ENCODE measurements at places on chromosomes 12 and 14.
A peak's percentile ranks its signal among the peaks of the same experiment; 100 is the strongest.

DNA sequence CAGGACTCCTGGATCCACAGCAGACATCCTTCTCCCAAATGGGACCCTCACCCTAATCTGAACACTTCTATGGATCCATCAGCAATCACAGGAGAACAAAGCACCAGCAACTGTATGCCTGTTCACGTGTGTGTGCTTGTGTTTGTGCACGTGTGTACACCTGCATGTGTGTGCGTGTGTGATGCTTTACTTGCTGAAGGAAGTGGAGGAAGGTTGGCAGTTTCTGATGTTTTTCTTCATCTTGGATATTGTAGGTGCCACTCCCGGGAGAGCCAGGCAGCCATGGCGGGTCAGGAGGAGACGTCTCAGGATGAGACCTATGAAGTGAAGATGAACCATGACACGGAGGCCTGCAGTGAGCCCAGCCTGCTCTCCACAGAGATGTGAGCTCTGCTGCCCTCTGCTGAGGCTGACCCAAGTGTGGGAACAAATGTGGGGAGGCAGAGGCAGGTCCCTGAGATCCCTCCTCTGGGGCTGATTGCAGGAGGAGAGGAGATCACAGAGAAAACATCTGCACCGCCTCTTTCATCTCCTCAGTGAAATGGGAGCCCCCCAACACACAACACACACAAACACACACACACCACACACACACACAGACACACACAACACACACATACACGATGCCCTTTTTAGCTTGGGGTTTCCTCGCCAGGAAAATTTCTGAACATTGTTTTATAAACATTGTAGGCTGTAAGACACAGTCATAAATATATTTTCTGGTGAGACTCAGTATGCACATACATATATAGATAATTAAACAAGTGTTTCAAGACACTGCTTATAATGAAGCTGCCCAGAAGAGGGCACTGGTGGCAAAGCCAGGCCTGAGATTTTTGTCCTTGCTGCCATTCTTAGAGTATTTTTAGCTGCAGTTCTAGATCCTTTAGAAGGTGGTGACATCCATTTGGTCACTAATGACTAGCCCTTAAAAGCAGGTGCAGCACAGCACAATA, 112.2 kb upstream of the FKBP4 start:
- no peak overlapping the region for H3K27ac ChIP-seq
- DNase-seq, result no peak
- no peaks in the 10 kb centered on the region for H3K27me3 ChIP-seq
- H3K36me3 ChIP-seq, result no peaks in the 10 kb centered on the region
- H3K4me1 ChIP-seq, result no peaks in the 10 kb centered on the region

DNA sequence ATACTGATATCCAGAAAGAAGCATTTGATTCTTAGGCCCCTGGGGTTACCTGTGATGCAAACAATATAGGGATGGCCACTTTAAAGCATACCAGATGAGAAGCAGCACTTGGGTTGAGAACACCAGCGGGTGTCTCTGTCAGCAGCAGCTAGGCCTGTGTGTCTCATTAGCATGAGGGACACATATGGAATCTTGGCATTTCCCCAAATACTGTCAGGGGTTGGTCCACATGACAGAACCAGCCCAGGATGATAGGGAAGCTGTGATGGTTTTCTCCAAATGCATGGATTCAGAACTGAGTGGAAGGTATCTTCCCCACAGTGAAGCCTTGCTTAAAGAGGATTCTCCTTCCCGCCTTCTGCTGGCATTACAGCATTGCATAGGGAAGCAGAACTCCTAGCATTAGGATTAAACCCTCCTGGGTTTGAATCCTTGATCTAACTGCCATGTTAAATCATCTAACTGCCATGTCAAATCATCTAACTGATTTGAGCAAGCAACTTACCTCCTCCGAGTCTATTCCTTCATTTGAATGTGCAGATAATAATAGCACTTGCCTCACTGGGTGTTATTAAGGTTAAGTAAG, 111.5 kb upstream of the WSCD2 start:
- no peak overlapping the region for H3K27ac ChIP-seq
- no peak for DNase-seq
- H3K27me3 ChIP-seq, result no peaks in the 10 kb centered on the region
- H3K36me3 ChIP-seq, result no peaks in the 10 kb centered on the region

DNA sequence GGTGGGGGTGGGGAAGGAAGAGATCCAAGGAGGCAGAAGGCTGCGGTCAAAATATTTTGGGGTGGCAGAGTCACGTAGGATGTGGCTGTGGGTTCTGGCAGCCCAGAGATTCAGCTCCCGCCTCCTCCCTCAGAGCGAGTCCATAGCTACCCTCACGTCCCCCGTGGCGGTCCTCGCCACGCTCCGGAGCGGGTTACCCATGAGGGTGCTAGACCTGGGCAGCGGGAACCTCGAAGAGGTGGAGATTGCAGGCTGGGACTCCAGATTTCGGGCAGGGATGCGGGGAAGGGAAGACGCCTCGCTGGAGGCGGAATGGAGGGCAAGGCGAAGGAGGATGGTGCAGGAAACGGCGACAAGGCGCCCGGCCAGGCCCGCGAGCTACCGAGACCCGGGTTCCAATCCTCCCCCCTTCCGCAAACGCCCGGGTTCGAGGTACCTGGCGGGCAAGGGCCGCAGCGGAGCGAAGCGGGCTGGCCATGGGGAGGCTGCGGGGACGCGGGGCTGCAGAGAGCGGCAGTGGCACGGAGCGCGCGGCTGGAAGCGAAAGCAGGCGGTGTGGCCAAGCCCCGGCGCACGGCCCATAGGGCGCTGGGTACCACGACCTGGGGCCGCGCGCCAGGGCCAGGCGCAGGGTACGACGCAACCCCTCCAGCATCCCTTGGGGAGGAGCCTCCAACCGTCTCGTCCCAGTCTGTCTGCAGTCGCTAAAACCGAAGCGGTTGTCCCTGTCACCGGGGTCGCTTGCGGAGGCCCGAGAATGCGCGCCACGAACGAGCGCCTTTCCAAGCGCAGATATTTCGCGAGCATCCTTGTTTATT, 46.2 kb downstream of the BCAT1 start:
- no peak overlapping the region for H3K27ac ChIP-seq
- H3K4me3 ChIP-seq, result peak overlapping the region; percentile 83
- peaks cover 7% of the 10 kb centered on the region for H3K4me1 ChIP-seq
- no peak for DNase-seq
- no peaks in the 10 kb centered on the region for H3K27me3 ChIP-seq

DNA sequence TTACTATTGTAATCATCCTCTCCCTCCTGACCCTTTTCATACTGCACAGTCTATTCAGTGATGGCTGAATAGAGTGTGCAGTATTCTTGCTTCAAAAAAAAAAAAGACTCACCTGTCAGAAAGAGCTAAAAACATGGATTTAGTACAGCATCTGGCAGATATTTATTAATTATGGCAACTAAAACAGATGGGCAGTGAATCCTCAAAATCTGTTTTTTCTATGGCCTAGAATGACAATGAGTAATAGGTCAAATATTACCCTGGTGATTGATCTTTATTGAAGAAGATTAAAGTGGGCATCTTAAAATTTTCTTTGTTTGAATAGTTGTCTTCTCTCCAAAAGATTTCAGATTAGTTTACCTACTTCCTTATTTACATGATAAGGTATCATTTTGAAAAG, 543.6 kb downstream of the FOXG1 start:
- no peaks in the 10 kb centered on the region for H3K4me1 ChIP-seq
- H3K36me3 ChIP-seq, result no peaks in the 10 kb centered on the region
- DNase-seq, result no peak
- no peak overlapping the region for H3K4me3 ChIP-seq
- H3K27ac ChIP-seq, result no peak overlapping the region

GRCh38 chr14:68548194-68549076, 244.4 kb downstream of the ZFP36L1 start:
- H3K27me3 ChIP-seq, result no peaks in the 10 kb centered on the region
- H3K27ac ChIP-seq, result no peak overlapping the region
- no peaks in the 10 kb centered on the region for H3K36me3 ChIP-seq
- DNase-seq, result no peak

DNA sequence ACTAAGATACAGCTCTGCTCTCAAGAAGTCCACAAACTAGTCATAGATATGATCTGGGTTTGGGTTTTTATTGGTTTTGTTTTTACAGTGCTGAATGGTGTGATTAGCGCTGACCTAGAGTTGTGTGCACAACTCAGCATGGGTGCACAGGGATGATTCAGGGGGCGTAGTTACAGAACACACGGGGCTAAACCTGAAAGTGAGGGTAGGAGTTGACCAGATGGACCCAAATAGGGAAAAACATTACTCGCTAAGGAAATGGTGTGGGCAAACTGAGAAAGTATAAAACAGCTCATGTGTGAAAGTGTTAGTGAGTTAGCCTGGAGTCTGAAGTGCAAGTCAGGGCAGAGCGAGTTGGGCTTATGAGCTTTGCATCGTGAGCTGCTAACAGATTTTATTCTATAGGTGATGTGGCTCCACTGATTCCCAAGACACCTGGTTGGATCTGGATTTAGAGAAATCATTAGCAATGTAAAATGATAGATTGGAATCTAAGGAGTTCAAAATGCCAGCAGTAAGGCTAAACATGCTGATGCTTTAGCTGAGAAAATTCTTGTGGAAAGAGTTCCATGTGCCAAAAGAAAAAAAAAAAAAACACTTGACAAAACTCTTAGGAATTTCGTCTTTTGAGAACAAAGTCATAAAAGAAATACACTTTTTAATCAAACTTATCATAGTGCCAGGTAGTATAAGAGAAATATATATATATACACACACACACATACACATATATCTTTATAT, 134.9 kb downstream of the SLC5A8 start:
- H3K27me3 ChIP-seq, result no peaks in the 10 kb centered on the region
- H3K27ac ChIP-seq, result no peak overlapping the region
- DNase-seq, result no peak
- H3K4me1 ChIP-seq, result no peaks in the 10 kb centered on the region

DNA sequence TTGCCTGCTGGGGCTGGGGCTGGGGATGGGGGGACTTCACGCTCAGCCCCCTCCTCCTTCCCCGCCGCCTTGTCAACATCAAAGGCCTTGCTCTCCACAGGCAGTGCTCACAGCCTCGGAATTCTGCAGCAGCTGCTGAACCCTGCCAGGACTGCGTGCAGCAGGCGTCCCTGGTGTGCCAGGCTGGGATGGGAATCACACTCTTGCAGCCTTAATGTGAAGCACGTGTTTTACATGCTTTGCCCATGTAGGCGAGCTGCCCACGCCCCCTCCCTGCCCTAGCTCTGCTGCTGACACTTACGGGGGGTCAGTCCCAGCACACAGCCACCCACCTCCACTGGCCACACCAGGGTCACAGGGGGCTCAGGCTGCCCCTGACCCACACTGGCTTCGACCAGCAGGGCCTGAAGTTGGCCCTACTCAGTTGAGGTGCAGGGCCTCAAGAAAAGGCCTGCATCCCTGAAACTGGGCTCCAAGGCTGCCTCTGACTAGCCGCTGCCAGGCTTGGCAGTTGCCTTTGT, 276.2 kb upstream of the RTL1 start:
- no peak for DNase-seq
- no peak overlapping the region for H3K4me3 ChIP-seq
- peaks cover 21% of the 10 kb centered on the region for H3K27me3 ChIP-seq
- H3K4me1 ChIP-seq, result no peaks in the 10 kb centered on the region
- no peak overlapping the region for H3K27ac ChIP-seq

DNA sequence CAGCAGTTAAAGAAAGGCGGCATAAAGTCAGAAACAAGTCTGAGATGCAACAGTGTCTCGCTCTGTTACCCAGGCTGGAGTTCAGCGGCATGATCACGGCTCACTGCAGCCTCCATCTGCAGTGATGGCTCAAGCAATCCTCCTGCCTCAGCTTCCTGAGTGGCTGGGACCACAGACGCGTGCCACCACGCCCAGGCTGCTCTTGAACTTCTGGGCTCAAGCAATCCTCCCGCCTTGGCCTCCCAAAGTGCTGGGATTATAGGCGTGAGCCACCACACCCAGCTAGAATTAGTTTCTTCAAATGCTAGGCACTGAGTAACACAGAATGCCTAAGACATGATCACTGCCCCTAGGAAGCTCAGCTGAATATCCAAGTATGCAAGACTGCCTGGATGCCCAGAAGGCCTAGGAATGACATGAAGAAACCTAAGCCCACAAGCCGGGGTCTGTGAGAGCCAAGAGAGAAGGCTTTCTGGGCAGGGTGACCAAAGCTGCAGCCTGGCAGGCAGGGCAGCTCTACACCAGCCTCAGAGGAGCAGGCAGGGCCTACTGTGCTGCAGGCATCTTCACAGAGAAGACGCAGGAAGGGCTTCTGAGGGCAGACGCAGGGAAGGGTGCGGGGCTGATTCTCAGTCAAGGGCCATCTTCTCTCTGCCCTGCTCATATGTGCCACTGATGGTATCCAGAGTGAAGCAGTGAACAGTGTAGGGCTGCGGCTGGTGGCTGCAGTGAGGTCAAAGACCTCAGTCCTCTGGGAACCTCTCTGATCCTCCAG, 4.3 kb upstream of the PPP2R5C start:
- no peak overlapping the region for H3K4me3 ChIP-seq
- H3K27me3 ChIP-seq, result no peaks in the 10 kb centered on the region
- no peaks in the 10 kb centered on the region for H3K36me3 ChIP-seq
- DNase-seq, result no peak
- peaks cover 2% of the 10 kb centered on the region for H3K4me1 ChIP-seq

- H3K4me1 ChIP-seq, result peaks cover 16% of the 10 kb centered on the region
- peak overlapping the region; percentile 70 for H3K4me3 ChIP-seq
- no peaks in the 10 kb centered on the region for H3K27me3 ChIP-seq
These were observed 3.7 kb upstream of the SETD1B start for GRCh38 chr12:121799842-121800693.

- DNase-seq, result no peak
- no peaks in the 10 kb centered on the region for H3K36me3 ChIP-seq
- H3K4me1 ChIP-seq, result no peaks in the 10 kb centered on the region
- H3K27ac ChIP-seq, result no peak overlapping the region
These were observed 125.0 kb upstream of the ATP2B1 start for GRCh38 chr12:89833337-89834252.

DNA sequence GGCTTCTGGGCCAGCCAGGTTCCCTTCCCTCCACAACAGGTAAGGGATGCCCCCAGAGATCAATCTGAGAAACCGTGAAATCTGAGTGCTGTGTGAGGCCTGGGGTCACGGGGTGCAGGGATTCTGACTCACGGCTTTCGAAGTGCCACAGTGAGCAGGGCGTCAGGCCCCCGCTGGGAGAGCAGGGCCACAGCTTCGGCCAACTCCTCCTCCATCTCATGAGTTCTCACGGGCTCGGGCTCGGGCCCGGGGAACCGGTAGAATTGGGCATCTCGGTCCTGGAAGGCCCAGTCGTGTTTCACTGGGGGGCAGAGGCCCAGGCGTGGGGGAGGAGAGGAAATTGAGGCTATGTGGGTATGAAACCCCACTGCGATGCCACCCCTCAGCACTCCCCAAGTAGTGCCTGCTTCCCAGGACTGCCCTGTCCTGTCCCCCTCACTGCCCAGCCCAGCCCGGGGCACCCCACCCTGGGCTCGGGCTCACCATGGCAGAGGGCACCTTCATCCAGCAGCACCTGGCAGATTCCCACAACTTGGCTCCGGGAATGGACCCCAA, 7.7 kb downstream of the RAPGEF3 start:
- peaks cover 33% of the 10 kb centered on the region for H3K27me3 ChIP-seq
- no peak overlapping the region for H3K27ac ChIP-seq
- H3K4me3 ChIP-seq, result no peak overlapping the region
- H3K4me1 ChIP-seq, result no peaks in the 10 kb centered on the region
- no peaks in the 10 kb centered on the region for H3K36me3 ChIP-seq

DNA sequence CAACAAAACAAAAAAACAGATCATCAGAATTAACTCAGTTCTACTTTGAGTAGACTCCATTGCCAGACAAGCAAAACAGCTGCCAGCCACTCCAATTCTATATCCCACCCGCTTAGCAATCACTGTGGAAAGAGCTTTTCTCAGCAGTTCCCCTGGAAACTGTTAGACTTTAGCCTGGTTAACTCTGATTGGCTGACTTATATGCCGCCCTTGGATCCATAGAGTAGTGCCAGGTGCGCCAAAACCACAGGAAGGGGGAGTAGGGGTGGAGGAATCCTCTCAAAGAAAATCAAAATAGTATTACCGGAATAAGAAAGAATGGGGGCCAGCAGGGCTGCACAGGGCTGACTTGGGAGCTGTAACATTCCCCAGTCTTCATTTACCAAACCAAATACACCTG, 5.4 kb upstream of the EML5 start:
- H3K36me3 ChIP-seq, result no peaks in the 10 kb centered on the region
- H3K27me3 ChIP-seq, result peaks cover 2% of the 10 kb centered on the region
- no peak overlapping the region for H3K4me3 ChIP-seq
- no peaks in the 10 kb centered on the region for H3K4me1 ChIP-seq
